ENCODE measurements at places on chromosomes 3 and 15. TPM values are rescaled to one million over a fixed set of nuclear protein-coding genes. Genes with fewer than 3 reads are reported as not detected.

DNA sequence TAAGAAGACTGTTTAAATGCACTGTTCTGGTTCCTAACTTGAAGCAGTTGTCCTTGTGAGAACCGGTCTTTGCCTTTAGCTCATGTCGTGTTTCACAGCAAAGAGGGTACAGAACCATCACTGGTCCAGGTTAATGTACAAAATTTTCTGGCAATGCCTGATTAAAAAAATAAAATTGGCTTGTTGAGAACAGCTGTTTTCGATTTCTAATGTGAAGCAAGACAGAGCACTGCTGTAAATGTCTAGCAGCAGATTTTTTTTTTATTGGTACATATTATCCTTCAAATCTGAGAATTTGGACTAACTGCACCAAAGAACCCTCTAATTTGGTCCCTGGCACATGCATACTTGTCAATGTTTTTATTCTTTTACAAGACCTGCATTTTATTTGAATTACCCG, 103.3 kb downstream of the STT3B start:
- DNase-seq, result no peak

RHOV gene
- total RNA-seq, result not detected

DNA sequence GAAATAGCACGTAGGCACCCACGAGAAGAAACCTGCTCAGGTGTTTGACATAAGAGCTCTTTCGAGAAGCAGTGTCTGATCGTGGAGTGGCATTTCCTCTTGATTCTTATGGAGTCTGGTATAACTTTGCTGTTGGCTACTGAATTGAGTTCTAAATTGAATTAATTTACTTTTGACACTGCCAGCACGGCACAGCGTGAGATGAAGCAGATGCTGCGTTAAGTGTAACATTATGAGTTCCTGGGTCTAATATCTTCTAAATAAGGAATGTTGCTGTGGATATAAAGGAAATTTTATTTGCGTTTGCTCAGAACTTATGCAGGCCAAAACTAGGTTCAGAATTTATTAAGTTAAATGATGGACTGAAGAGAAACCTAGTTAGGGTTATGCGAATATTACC, 919.9 kb downstream of the TUSC7 start:
- DNase-seq, result no peak

DNA sequence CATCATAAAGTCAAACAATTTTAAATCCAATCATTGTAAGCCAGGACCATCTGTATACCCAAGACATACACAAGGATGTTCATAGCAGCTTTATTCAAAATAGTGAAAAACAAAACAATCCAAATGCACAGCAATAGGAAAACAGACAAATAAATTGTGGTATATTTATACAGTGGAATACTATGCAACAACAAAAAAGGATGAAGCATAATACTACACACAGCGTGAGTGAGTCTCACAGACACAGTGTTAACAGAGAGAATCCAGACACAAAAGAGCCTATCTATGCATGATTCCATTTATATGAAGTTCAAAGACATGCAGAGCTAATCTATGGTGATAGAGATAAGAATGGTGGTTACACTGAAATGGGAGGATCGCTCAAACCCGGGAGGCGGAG, 5.6 kb upstream of the MUC20 start:
- DNase-seq, result no peak

GRCh38 chr3:172177046-172177445, 137.7 kb downstream of the FNDC3B start:
- DNase-seq, result no peak

GABRG3 gene
- not detected for total RNA-seq

DNA sequence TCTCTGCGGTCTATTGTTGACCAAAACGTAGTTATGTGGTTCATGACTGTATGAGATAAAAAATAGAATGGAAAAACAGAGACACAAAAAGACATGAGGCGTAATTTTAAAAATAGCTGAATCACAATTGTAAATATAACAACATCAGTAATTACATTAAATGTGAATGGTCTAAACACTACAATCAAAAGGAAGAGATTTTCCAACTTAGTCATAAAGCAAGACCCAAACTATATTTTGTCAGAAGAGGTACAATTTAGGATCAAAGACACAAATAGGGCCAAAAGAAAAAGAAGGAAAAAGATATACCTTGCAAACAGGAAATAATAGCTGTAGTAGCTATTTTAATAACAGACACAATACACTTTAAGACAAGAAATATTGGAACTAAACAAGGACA, 61.5 kb downstream of the LRRC28 start:
- DNase-seq, result no peak

DNA sequence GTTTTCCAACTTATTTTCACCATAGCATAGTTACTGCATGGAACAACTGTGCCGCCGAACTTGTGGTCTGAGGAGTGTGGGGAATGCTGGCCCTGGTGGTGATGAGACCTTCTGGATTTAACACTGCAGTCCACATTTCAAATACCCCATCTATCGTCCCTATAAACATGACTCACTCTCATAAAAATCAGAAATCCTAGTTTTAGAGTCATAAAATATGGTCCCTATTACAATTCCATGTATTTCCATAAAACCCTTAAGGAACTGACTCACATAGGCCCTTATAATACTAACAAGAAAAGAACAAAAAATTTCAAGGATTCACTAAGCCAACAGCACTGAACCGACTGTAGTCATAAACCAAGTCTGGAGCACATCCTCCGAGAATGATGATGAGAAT, 147.2 kb downstream of the FOXP1 start:
- no peak for DNase-seq

ELL3 gene
- total RNA-seq, result 0.59 TPM

- DNase-seq, result no peak
Measured at GRCh38 chr3:53164911-53165310, 3.9 kb downstream of the PRKCD start.

DNA sequence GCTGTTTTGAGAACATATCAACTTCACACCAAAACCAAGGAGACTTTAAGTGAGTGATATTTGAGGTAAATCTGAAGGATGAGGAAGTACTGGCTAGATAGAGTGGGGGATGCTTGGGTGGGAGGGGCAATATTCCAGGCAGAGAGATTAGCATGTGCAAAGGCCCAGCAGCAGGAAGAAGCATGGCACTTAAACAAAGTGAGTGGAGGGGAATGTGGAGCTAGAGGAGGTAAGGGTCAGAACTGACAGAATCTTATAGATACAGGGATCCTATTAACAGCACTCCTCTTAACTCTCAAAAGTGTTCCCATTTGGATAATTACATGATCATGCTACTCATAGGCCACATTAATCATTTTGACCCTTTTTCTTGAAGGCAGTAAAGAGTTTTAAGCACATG, 41.4 kb upstream of the SPRED1 start:
- no peak for DNase-seq

MORC1 gene
- not detected for total RNA-seq
